ENCODE measurements at places on chromosomes 4 and X.

DNA sequence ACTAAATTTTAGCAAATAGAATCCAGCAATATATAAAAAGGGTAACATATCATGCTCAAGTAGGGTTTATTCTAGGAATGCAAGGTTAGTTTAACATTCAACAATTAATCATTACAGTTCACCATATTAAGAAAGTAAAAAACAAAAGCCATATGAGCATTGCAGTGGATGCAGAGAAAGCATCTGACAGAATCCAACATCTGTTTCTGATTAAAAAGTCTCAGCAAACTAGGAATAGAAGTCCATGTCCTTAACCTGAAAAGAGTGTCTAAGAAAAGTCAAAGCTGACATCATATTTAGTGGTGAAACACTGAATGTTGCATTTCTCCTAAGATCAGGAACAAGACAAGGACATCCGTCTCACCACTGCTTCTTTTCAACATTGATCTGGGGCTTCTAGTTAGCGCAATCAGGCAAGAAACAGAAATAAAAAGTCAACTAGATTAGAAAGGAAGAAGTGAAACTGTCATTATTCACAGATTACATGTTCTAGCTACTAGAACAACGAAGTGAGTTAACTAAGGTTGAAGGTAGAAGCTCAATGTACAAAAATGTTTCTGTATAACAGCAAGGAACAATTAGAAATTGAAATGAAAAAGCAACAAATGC is 49.3 kb downstream of the MRPL1 start:
- DNase-seq, result no peak

GRCh38 chrX:84487365-84488353 is 14.6 kb downstream of the HDX start:
- no peak for DNase-seq

DNA sequence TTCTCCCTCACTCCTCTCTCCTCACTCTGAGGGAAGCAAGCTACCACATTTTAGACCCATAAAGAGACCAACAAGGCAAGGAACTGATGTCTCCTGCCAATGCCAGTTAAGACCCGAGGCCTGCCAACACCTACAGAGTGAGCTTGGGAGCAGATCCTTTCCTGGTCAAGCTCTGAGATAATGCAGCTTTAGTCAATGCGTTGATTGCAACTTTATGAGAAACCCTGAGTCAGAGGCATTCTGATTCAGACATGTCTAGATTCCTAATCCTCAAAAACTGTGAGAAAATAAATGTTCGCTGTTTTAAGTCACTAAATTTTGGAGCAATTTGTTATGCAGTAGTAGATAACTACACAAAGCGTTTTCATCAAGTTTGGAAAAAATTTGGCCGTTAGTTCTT is 115.5 kb downstream of the JADE1 start:
- DNase-seq, result no peak

GRCh38 chr4:6909970-6910339 is 329 bp downstream of the TBC1D14 start:
- peak; percentile 30 for DNase-seq

- DNase-seq, result no peak
Observed at GRCh38 chr4:32519060-32519459, 1798.9 kb downstream of the PCDH7 start.

- no peak for DNase-seq
Observed at GRCh38 chr4:151484396-151485102, 75.6 kb downstream of the FHIP1A start.

GRCh38 chr4:55500072-55500471 is 46.6 kb downstream of the CLOCK start:
- no peak for DNase-seq

- DNase-seq, result no peak
Observed at GRCh38 chrX:20595928-20596575, 329.3 kb upstream of the RPS6KA3 start.

DNA sequence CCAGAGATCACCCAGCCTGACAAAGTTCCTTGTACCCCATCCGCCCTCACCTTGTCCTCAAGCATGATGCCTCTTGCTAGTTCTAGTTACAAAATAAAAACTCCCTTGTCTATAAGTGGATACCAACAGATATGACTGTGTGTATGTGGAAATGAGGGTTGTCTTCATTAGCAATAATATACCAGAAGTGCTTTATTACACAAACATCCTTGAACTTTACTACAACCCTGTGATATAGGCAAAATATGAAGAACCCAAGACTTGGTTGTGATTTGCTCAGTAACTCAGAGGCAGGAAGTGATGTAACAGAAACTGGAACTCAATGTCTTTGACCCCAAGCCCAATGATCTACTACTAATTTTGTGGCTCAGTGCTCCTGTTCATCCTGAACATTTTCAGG is 97.6 kb downstream of the AKAP4 start:
- no peak for DNase-seq

DNA sequence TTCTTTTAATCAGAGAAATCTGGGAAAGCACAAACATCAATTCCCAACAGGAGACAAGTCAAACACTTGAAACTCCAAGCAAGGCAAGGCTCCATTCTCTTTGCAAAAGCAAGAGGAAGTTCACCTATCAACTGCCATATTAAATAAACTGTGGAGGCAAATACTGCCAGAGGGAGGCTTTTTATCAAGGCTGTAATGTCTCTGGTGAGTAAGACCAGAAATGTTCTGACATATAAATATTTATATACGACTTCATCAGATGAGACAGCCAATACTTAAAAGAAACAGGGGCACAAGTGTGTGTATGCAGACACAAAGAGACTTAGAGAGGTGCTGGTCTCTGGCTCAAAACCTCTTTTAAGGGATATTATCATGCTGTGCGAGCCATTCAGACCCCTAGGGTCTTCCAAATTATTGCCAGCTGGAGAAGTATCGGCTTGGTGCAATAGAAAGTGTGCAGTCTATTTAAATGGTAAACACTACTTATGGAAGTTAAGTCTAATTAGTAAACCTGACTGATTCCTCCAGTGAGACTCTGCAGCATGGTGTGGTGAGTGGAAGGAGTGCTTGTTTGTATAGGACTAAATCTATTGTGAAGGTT is 24.4 kb downstream of the DCX start:
- no peak for DNase-seq

DNA sequence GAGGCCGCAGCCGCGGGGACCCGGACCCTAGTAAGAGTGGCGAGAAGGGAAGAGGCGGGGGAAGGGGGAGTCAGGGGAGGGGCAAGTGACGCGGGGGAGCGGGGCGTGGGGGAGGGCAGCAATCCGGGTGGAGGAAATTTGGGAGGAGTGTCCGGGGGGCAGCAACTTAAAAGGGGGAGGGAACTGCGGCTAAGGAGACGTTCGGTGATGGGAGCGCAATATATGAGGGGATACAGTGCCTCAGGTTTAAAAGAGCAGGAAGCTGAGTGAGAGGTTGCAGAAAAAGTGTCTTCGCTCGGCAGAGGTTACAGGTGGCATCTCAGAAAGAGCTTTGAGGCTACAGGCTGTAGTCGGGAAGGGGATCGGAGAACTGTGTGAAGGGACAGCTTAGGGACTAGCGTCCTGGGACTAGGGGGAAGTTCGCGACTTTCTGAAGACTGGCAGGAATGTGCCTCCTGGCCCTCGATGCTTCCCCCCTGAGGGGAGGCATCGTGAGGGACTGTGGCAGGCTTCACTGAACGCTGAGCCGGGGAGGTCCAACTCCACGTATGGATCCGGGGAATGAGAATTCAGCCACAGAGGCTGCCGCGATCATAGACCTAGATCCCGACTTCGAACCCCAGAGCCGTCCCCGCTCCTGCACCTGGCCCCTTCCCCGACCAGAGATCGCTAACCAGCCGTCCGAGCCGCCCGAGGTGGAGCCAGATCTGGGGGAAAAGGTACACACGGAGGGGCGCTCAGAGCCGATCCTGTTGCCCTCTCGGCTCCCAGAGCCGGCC is 519 bp downstream of the FOXO4 start:
- DNase-seq, result no peak

- DNase-seq, result no peak
Observed at GRCh38 chr4:184812651-184813181, 13.1 kb downstream of the ACSL1 start.

GRCh38 chr4:185800266-185800945 is 11.6 kb downstream of the SORBS2 start:
- DNase-seq, result no peak

- no peak for DNase-seq
Observed at GRCh38 chr4:26862381-26862915, 1.8 kb downstream of the STIM2 start.

DNA sequence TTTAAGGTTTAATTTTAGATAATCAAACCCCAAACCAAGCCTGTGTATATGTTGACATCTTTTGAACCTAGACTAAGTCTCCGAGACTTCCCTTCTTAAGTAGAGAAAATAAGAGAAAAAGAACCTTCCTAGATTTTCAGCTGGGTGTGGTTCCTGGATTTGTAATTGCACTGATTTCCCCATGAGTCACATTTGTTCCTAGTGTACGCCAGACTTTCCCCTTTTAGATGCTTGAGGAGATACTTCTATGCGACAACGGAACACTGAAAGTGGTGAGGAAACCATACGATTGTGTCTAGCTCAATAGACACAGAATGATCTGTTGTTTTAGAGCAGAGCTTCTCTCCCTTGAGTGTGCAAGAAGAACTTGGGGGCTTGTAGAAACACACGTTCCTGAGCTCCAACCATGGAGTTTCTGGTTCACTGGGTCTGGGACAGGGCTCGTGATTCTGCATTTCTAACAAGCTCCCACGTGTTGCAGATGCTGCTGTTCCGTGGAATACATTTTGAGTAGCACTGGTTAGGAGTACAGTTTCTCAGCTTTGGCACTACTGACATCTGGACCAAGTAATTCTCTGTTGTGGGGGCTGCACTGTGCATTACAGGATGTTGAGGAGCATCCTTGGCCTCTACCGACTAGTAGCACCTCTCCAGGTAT is 87.1 kb downstream of the AMELX start:
- DNase-seq, result no peak

DNA sequence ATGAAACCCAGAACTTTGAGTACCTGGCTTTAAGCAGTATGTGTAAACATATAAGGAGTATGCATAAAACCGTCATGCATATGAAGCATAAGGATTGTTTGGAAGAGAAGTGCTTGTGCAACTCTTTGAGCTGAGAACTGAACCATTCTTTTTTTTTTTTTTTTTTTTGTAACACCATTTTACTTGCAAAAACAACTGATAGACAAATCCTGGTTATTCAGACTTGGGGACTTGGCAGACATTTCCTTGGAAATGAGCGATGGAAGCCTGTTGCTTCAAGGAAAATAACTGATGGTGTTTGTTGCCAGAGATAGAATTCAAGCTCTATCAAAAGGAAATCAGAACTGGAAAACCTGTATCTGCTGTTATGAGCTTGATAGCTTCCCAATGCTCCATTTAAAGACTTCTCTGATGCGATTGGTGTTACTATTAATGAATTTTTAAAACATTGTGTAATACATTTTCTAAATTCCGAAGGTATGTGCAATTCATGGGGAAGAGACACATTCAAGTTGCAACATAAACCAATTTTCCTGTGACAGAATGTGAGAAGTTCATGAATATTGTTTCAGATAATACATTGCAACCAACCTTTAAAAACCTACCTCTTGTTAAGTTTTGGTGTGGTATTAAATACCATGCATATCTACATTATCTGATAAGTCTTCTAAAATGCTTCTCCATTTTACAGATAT is 47.0 kb upstream of the FAT1 start:
- DNase-seq, result no peak

GRCh38 chrX:44698357-44698756 is 145.5 kb upstream of the DUSP21 start:
- DNase-seq, result no peak

- DNase-seq, result peak; percentile 21
Observed at GRCh38 chr4:158769175-158769921, 522 bp downstream of the FNIP2 start.

- no peak for DNase-seq
Observed at GRCh38 chr4:76697129-76697803, 200.7 kb downstream of the SOWAHB start.

DNA sequence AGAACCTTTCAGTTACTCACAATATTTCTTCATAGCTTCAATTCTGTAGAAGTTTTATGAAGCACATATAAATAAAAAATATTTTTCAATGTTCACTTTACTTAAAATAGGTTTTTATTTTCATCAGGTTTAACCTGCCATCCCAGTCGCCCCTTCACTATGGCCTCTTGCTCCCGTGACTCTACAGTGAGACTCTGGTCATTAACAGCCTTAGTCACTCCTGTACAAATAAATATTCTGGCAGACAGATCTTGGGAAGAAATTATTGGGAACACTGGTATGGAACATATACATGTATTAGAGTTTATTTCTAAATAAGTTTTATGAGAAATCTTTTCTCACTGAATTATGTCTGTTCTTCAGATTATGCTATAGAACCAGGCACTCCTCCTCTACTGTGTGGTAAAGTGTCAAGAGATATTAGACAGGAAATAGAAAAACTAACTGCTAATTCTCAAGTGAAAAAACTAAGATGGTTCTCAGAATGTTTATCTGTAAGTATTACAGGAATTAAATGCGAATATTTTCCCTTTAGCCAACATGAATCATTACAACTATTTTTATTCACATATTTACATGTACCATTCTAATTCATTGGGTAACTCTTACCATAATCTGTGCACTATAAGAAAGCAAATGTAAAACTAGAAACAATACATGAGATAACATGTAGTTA is 45.6 kb downstream of the SPATA4 start:
- DNase-seq, result no peak

GRCh38 chr4:8607603-8608481 is 15.3 kb downstream of the CPZ start:
- no peak for DNase-seq

- no peak for DNase-seq
Observed at GRCh38 chr4:4202510-4202909, 24.2 kb downstream of the OTOP1 start.

DNA sequence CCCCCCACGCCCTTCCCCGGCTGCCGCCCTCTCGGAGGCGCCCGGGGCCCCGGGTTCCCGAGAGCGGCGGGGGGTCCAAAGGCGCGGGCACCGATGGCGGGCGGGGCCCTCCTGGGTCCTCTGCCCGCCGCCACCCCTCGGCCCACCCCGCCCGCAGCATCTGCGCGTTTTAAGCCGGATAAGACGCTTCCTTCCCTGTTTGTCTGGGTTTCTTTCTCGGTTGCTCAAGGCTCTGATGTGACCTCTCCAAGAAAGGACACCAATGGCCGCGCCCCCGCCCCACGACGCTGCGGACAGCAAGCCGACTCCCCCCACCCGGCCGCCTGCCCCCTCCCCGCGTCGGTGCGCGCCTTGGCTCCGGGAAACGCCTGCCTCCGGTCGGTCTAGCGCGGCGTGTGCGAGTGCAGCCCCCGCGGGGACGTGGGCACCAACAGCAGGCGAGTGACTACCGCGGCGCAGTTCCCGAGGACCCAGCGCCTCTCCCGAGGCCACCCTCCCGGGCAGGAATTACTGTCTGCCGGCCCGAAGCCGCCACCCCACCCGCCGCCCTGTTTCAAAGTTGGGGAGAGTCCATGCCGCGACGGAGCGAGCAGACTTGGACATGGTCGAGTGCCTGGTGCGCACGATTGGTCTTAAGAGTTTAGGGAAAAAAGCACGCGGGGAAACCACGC is 21.1 kb upstream of the HMX1 start:
- DNase-seq, result no peak

Data from stimulated activated CD8-positive, alpha-beta memory T cell treated with anti-CD3 and anti-CD28 coated beads, Interleukin-12 subunit alpha, Interleukin-12 subunit beta, amount 100 ng/mL, for 4 hours (primary cell).